GM10248 (cell line): ENCODE measurements at places on chromosomes 12 and 14.

DNA sequence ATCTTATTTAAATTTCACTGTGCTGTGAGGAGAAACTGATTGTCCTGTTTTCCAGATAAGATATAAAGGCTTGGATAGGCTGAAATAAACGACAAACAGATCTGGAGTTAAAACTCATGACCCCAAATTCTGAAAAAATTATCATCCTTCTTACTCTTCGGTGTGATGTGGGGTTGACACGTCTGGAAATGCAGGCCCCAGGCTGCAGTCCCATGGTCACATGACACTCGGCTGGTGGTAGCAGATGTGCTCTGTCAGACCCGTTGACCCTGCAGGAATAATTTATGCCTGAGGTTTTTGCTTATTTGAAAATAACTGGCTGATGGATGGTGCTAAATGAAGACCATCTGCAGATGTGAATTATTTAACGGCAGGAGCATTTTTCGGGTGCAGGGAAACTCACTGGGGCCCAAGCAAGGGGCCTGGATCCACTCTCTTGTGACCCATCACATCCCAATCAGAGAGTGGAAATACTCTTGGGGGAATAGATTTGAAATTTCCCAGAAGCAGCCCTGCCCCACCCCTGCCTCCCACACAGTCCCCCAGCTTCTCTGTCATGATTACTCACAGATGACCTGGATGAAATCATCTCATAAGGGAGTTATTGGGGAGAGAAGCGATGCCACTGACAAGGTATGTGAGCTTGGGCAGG, 47.7 kb upstream of the CMKLR1 start:
- DNase-seq = no peak

DNA sequence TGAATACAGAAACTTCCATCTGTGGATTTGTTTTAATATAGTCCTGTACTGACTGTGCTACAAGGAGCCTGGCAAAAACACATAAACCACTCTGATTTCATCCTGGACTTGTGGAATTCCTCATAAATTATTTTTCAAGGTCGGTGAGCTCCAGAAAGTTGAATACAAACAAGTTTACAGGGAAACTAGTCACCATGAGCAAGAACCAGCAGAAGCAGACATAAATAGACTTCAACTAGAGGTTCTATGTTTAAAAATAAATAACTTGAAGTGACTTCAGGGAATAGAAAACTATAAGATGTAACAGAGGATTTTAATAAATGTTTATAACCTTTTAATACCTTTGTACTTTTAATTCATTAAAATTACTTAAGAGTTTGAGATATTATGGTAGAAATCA, 63.5 kb downstream of the EFCAB11 start:
- no peak for DNase-seq

DNA sequence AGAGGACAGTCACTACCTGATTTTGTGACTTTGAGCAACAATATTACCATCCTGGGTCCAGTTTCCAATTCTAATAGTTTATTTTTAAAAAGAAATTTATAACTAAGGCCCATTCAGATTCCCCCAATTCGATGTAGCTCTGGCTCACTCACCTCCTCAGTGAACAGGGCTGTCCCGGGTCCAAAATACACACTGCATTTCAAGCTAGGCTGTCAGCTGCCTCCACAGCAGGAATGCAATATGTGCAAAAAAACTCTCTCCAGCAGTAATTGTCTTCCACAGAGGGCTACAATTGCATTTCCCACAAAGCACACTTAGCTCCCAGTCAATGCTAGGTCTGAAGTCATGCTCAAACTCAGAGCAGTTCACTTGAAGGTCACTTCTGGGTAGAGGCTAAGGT, 39.3 kb upstream of the ZNF641 start:
- DNase-seq = no peak

DNA sequence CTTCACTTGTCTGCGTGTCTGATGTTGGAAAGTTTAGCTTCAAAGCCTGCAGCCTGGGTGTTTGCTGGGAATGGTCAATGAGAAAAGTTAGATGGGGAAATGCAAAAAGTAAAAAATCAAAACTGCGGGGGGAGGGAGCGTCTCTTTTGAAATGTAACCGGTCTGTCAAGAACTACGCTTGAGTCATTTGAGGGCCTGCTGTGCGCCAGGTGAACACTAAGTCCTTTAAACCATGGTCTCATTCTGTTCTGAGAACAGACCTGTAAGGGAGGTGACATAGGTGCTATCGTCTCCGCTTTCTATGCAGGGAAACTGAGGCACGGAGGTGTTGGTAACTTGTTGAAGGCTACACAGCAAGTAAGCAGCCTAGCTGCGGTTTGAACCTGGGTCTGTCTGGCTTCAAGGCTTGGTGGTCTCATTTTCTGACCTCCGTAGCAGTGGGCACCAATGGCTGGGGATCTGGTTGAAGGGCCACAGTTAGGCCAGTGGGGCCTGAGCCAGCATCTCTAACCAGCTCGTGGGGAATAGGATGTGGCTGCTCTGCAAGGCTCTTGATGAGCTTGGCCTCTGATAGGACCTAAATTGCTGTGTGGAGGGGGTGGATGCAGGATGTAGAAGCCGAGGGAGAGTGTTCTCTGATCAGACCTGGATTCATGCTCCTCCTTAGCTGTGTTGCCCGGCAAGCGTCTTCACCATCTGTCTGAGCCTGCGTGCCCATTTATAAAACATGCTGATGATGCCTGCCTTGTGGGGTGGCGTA, 41.5 kb downstream of the KCTD10 start:
- no peak for DNase-seq

DNA sequence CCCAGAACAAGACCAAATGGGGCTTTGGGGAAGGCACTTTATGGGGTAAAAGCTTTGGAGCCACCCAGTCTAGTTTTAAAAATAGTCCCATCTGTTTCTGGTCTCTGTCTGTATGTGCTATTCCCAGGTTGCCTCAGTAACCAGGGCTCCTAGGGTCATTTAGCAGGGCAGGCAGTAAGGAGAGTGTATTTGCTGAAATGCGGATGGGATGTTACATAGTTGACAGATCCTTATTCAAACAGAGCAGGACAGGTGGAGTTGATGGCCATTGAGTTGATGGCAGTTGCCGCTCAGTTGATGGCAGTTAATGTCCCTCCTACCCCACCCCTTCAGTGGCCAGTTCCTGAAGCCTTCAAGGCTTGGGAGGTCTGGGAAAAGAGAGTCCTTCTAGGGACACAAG, 4.6 kb downstream of the ZC3H10 start:
- DNase-seq = no peak

- no peak for DNase-seq
Observed at GRCh38 chr12:108907839-108908351, 28.0 kb downstream of the DAO start.

GRCh38 chr14:101561145-101561896, at the start of gene DIO3:
Gene DIO3, plus strand, starts transcription at chr14:101561495.
- DNase-seq = no peak
